ENCODE measurements at places on chromosomes 6 and 20.

DNA sequence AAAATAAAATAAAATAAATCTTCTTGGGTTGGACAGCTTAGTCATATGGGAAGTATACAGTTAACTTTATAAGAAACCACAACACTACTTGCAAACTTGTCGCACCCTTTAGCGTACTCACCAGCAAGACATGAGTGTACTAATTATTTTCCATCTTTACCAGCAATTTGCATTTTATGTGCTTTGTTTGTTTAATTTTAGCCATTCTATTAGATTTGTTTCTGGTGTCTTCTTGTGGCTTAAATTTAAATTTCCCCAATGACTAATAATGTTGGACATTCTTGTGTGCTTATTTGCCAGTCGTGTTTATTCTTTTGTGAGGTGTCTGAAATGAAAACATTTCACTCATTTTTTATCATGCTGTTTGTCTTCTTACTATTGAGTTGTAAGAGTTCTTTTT lies 1172.2 kb upstream of the CITED2 start:
- no peak for DNase-seq

- no peak for DNase-seq
Measured at GRCh38 chr6:8000636-8001035, 63.6 kb downstream of the BLOC1S5 start.

DNA sequence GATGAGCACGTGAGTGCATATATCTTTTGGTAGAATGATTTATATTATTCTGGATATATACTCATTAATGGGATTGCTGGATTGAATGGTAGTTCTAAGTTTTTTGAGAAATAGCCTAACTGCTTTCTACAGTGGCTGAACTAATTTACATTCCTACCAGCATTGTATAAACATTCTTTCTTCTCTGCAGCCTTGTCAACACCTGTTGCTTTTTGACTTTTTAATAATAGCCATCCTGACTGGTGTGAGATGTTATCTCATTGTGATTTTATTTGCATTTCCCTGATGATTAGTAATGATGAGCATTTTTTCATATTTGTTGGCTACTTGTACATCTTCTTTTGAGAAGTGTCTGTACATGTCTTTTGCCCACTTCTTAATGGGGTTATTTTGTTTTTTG lies 116.3 kb downstream of the ADTRP start:
- DNase-seq: no peak

GRCh38 chr6:75489025-75489424 lies 4.6 kb downstream of the FILIP1 start:
- no peak for DNase-seq

DNA sequence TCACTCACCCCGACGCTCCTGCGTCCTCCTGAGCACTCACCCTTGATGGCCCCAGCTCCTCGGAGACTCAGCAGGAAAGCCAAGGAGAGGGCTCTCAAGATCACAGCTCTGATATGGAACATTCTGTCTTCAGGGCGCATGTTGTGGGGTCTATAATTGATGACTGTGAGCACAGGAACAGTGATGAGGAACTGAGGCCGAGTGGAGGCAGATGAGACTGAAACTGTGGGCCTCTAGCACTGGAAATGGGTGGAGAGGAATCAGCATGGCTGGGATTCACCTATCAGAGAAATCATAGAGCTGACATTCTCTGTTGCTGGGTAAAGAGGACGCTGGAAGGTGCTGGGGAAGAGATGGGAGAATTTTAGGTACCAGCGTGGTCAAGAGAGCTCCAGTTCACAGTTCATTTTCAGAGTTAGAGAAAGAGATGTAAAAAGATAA lies at the start of gene HLA-DPA1:
Gene HLA-DPA1, minus strand, starts transcription at position 219 of the 441 bp plus-strand sequence.
- no peak for DNase-seq

DNA sequence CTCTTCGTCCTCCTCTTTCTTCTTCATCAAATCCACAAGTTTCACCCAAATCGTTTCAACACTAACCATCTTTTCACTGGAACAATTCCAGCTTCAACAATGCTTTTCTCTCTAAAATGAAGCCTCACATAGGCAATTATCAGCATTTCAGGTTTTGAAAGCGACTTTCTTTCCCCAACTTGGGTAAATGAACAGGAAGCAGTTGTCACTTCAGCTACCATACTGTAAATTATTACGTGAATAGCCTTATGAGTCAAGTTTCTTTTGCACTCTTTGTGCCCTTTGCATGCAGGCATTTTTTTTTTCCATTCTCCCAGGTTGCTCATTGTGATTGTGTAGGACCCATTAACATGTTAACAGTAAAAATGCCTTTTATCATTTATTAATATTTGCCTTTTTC lies 121.7 kb upstream of the BTBD3 start:
- no peak for DNase-seq

DNA sequence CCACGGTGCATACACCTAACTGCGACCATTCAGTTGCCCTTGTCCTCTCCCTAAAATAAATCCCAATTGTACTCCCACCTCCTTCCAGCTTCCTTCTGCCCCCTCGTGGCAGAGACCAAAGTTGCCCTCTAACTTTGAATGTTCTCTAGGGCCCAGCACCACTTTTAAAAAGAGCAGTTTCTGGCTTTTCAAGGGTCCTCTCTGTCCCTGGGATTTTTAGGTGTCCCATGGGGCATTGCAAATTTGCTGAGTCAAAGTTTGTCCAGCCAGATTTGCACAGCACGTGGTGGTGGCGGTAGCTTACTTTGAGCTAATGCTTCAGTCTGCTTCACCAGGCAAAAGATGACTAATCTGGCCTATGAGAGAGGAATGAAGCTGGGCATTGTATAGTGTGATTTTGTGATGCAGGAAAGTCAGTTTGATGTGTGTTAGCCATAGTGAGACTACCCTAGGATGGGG lies 100.2 kb downstream of the PERP start:
- no peak for DNase-seq

DNA sequence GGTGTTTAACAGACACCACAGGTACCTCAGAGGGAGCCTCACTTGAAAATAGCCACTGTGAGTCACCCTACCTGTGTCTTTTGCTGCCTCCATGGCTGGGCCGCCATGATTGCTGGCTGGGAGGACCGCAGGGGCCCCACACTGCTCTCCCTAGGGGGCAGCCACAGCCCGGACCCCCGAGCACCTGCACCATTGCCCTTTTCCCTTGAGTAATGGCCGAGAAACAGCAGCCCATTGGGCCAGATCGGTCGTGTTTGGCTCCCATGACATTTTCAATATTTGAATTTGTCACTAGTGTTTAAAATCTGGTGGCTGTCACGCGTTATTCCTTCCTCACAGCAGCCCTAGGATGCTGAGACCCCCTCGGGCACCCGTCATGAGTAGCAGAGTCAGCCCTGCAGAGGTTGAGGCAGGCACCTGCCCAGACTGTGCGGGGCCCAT lies 6.7 kb downstream of the ZBP1 start:
- DNase-seq: no peak

DNA sequence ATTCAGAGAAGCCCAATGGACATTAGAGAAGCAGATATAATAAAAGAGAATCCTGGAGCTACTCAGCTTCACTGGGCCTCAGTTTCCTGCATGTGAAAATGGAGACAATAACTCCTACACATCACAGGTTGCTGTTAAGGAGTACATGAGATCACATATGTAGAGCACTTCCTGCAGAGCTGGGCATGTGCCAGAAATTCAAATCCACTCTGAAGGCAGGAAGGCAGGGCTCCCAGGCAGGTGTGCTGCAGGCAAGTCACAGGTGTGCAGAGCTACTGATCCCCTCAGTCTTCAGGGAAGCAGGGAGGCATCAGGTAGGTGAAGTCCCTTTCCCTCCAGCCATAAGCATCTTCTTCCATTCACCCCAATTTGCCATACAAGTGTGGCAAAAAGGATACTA lies 48.0 kb downstream of the DST start:
- no peak for DNase-seq

DNA sequence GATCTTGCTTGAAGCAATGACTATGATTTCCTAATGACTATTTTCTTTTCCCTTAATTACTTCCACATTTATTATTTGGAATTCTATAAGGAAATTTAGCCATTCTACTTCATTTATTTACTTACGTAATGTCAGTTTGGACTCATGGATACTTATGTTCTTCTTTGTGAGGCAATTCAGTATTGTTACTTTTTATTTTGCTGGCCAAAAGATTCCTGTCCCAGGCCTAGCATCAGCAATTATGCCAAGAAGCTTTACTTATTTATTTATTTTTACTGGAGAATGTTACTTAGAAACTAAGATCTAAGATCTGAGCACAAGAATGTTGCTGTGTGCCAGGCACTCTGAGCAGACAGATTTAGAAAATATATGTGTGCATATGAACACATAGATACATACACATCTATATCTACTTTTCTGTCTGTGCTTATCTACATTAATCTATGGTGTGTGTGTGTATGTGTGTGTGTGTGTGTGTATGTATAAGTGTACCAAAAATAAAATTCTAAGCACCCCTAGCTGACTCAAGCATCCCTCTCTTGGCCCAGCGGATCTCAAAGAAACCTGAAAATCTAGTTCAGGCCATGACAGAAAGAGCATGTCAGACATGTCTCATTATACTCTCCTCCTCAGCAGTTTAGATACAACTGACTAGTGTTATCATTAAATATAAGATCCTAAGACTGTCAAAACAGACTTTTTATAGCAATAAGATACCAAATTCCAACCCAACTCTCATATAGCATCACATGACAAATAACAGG lies 640.0 kb upstream of the GJE1 start:
- DNase-seq: no peak

DNA sequence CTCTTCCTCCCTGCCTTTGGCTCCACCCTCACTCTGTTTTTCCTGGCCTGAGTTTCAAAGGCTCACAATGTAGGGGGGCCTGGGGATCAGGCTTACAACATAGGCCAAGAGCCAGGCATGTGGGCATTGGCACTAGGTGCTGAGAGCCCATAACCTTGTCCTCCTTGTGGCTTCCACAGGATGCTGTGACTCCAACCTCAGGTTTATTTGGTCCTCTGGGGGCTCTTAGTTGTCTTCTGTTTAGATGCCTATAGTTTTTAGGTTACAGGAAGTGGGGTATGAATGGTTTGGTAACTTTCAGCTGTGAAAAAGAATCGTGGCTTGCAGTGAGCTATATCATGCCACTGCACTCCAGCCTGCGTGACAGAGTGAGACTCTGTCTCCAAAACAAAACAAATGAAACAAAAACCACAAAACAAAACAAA lies 25.6 kb downstream of the MMP24 start:
- DNase-seq: no peak

- no peak for DNase-seq
Measured at GRCh38 chr6:157647261-157647915, 175.7 kb upstream of the SNX9 start.

DNA sequence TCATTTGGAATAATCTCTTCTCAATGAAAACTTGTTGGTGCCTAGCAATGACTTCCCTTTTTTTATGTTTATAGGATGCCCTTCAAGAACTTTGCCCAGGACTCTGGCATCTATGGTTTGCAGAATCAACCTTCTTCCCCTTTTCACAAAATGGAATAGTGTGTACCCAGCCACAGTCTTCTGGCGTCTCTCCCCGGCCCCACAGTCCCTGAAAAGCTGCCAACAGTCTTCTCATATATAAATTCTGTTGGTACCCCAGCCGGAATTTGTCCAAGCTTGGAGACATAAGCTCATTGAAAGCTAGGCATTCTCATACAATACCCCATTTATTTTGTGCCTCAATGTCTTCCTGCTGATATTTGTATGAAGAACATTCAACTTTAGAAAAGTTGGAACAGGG lies 26.4 kb upstream of the MCM3 start:
- no peak for DNase-seq

- DNase-seq: no peak
Measured at GRCh38 chr6:132491303-132491702, 21.6 kb downstream of the STX7 start.

GRCh38 chr6:125945378-125946141 lies 11.0 kb upstream of the HINT3 start:
- no peak for DNase-seq

- DNase-seq: no peak
Measured at GRCh38 chr6:36142971-36143838, 12.9 kb downstream of the MAPK13 start.

DNA sequence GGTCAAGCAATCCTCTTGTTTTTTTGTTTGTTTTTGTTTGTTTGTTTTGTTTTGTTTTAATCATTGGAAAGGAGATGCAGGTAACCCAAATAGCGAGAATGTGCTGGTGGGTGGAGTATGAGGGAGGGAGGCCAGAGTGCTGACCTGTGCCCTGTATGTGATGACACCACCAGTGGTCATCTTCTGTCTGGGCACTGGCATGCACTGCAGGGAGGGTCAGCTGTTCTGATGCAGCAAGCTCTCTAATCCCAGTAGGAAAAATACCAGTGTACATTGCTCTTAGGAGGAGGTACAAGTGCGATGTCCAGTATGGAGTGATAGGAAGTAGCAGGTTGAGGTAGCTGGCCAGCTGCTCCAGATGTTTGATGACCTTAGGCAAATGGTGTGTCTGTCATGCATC lies 2.9 kb upstream of the CST1 start:
- no peak for DNase-seq

- no peak for DNase-seq
Measured at GRCh38 chr6:53179961-53180651, 31.5 kb upstream of the GCM1 start.
